ENCODE measurements at places on chromosomes 7 and 10.

DNA sequence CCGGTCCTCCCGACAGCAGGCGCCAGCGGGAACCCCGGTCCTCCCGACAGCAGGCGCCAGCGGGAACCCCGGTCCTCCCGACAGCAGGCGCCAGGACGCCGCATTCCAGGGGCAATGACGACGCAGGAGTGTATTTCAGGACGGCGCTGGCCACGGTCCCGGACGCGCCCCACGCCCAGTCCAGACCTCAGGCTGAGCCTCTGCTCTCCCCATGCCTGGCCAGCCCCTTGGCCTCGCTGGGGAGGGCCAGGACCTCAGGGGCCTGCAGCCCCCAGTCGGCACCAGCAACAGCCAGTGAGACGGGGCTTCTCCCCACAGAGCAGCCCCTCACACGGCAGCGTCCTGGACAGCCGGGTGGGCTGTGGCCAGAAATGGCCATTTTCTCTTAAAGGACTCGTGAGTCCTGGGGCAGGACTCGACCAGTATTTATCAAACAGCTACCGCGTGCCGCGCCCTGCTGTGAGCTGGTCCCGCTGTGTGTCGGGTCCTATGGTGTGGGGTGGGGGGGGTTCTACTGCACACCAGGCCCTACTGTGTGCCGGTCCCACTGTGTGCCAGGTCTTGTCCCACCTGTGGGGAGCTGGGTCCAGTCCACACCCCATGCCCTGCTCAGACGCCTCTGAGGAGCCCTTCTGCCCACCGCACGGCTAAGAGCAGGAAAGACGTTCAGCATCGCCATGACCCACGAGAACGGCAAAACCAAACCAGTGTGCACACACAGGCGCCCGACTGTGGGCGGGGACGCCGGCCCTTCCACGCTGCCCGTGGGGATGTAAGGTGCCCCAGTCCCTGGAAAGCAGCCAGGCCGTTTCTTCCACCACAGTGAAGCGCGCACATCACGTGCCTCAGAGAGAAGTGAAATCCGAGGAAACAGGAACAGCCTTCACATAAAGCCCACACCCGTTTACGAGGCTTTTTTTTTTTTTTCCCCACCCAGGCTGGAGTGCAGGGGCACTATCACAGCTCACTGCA, 33.3 kb downstream of the GET4 start:
- peak; percentile 74 for DNase-seq

DNA sequence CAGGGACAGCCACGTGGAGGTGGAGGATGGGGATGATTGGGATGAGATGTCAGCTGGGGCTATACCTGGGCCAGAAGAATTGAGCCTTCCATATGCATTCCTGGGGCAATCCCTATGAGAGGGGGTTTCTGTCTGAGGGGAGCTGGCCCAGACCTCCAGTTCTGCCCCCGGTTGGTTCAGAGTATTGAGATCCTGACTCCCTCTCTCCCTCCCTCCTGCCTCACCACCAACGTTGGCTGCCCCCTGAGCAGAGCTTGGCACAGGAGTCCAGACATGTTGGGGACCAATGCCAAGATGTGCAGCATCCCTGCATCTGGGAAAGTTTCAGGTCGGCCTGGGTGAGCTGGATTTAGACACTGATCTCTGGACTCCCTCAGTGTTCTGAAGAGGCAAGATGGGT, 575.2 kb upstream of the MKI67 start:
- DNase-seq, result no peak

DNA sequence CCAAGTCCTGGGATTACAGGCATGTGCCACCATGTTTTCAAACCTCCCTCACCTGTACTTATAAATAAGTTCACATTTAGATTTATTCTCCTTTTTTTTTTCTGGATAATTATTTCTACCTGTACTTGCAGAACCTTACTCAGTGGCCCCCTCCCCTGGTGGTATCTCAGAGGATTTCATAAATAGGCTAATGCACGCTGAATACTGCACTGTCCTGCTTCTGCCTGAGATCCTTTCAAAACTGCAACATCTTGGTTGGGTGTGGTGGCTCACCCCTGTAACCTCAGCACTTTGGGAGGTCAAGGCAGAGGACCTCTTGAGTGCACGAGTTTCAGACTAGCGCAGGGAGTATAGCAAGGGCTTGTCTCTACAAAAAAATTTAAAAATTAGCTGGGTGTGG, 4.6 kb upstream of the BLVRA start:
- no peak for DNase-seq

DNA sequence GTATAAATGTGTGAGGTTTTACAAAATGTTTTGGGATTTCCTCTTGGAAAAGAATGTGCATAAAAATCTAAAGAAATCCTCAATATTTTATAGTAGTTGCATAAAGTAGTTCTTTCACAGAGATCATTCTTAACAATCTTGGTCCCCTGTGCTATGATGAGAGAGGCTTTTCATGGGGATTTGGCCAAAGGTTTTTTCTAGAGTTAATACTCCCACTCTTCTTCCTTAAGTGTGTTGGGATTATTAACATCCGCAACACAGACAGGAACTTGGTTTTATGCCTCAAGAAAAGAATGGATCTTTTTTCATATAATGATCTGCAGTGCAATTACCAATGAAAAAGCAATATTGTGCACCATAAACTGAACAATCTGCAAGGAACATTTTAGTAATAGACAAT, 71.5 kb downstream of the AGMO start:
- no peak for DNase-seq

GRCh38 chr10:35884657-35885071, 242.6 kb upstream of the FZD8 start:
- no peak for DNase-seq

GRCh38 chr7:110253093-110253492, 837.8 kb upstream of the LRRN3 start:
- no peak for DNase-seq

Measured in OCI-M1 (cell line).